ENCODE measurements at places on chromosomes 2 and 18. TPM values are rescaled to one million over a fixed set of nuclear protein-coding genes. Genes with fewer than 3 reads are reported as not detected.

- H3K27ac ChIP-seq: no peak overlapping the region
- no peaks in the 10 kb centered on the region for H3K4me1 ChIP-seq
- H3K4me3 ChIP-seq: no peak overlapping the region
- DNase-seq: no peak
These were observed 24.6 kb downstream of the SOWAHC start for GRCh38 chr2:109638795-109639194.

- H3K4me1 ChIP-seq: peaks cover 12% of the 10 kb centered on the region
- no peak for DNase-seq
- H3K27me3 ChIP-seq: no peaks in the 10 kb centered on the region
These were observed 111.5 kb downstream of the GALNT3 start for GRCh38 chr2:165682546-165682945.

GRCh38 chr2:170815311-170815710 lies 1.4 kb upstream of the GAD1 start:
- no peaks in the 10 kb centered on the region for H3K36me3 ChIP-seq
- peaks cover 47% of the 10 kb centered on the region for H3K4me1 ChIP-seq
- peak overlapping the region; percentile 63 for H3K4me3 ChIP-seq

- H3K4me1 ChIP-seq: no peaks in the 10 kb centered on the region
- H3K27ac ChIP-seq: no peak overlapping the region
- DNase-seq: no peak
- no peak overlapping the region for H3K4me3 ChIP-seq
- H3K27me3 ChIP-seq: no peaks in the 10 kb centered on the region
These were observed 47.6 kb upstream of the ZFP36L2 start for GRCh38 chr2:43274055-43274454.

GRCh38 chr2:238425505-238425978 lies 1.2 kb upstream of the ASB1 start:
- no peak for DNase-seq
- H3K36me3 ChIP-seq: 0 out of 2 replicates have a peak, but pooled peaks cover 6% of the 10 kb centered on the region
- H3K4me1 ChIP-seq: peaks cover 21% of the 10 kb centered on the region
- H3K27me3 ChIP-seq: no peaks in the 10 kb centered on the region

- no peaks in the 10 kb centered on the region for H3K4me1 ChIP-seq
- no peak overlapping the region for H3K27ac ChIP-seq
- H3K4me3 ChIP-seq: no peak overlapping the region
- H3K36me3 ChIP-seq: no peaks in the 10 kb centered on the region
- no peak for DNase-seq
- H3K27me3 ChIP-seq: no peaks in the 10 kb centered on the region
These were observed 195.8 kb downstream of the CYP26B1 start for GRCh38 chr2:71951718-71952404.

DNA sequence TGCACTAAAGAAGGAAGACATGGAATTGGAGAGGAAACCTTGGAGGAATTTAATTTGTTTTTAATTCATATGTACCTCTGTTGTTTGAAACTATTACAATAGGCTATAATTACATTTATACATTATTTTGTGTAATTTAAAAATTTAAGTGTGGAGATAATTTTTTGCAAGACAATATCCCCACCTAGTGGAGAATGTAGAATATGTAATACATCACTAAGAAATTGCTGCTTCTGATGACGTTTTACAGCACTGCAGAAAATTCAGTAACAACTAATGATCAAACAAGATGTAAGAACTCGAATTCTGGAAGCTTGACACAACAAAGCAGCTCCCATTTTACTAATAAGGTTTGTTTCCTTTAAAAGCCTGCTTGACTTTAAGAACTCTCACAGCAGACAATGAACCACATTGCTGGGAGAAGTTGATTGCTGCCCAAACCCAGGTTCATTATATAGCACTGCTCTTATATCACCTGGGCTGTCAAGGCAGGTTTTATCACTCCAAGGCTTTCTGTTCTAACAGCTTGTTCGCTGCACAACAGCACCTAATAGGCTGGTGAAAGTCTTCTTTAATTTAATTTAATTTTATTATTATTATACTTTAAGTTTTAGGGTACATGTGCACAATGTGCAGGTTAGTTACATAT lies 53.4 kb downstream of the THADA start:
- H3K36me3 ChIP-seq: peaks cover under 1% of the 10 kb centered on the region
- DNase-seq: peak; percentile 42
- H3K27ac ChIP-seq: no peak overlapping the region
- no peak overlapping the region for H3K4me3 ChIP-seq

DNA sequence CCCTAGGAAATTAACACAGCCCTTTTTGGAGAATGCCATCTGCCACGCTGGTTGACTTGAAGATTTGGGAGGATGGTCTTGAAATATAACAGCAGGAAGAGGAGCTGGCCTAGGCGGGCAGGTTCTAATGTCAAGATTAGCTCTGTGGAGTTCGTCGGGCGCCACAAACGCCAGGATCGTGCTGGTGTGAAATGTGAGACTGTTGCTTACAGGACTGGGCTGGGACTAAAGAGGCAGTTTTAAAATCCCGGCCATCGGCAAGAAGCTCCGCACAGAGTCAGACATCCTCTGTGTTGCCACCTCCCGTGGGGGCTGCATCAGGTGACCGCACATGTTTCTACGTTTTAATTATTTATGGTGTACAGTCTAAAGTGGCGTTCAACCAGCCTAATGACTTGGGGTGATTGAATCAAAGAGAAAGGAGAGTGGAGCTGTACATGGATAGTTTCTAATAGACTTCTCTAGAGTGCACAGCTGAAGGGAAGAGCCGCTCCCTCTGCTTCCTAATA lies 99.4 kb upstream of the BCL11A start:
- no peak overlapping the region for H3K4me3 ChIP-seq
- H3K27ac ChIP-seq: no peak overlapping the region
- no peak for DNase-seq
- no peaks in the 10 kb centered on the region for H3K27me3 ChIP-seq
- peaks cover 8% of the 10 kb centered on the region for H3K4me1 ChIP-seq

- no peak overlapping the region for H3K27ac ChIP-seq
- no peak for DNase-seq
- H3K4me1 ChIP-seq: peaks cover 1% of the 10 kb centered on the region
- H3K36me3 ChIP-seq: no peaks in the 10 kb centered on the region
- H3K4me3 ChIP-seq: no peak overlapping the region
- H3K27me3 ChIP-seq: no peaks in the 10 kb centered on the region
These were observed 330.0 kb upstream of the PKDCC start for GRCh38 chr2:41717839-41718238.

- H3K36me3 ChIP-seq: no peaks in the 10 kb centered on the region
- peak overlapping the region; percentile 3 for H3K4me3 ChIP-seq
- DNase-seq: peak; percentile 50
- H3K27ac ChIP-seq: peak overlapping the region; percentile 64
- peaks cover 36% of the 10 kb centered on the region for H3K4me1 ChIP-seq
These were observed 104.0 kb downstream of the HIBCH start for GRCh38 chr2:190215620-190216019.

DNA sequence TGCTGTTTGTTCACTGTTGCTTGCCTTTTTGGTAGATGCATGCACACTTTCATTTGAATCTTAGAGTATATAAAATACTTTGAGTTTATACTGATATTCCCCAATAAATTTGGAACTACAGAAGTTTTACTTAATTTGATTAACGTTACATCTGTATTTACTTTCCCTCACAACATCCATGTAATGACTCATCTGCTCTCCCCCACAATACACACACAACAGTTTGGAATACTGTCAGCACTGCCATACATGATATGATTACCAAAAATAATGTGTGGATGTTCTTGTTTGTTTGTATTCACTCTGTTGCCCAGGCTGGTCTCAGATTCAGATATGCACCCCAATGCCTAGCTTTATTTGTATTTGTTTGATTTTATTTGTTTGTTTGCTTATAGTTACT lies 144.2 kb downstream of the WDR7 start:
- no peak for DNase-seq
- H3K27ac ChIP-seq: no peak overlapping the region
- no peaks in the 10 kb centered on the region for H3K27me3 ChIP-seq
- H3K36me3 ChIP-seq: no peaks in the 10 kb centered on the region

The ZAP70 gene
- total RNA-seq: 0.12 TPM

The LYPD6 gene
- 10.9 TPM for total RNA-seq

The VWC2L gene
- not detected for total RNA-seq

The DYTN gene
- total RNA-seq: not detected

The TPO gene
- not detected for total RNA-seq

The INPP4A gene
- 36.9 TPM for total RNA-seq

The CDH20 gene
- total RNA-seq: 1.0 TPM

The PLCL1 gene
- 0.12 TPM for total RNA-seq

The ABCG8 gene
- total RNA-seq: 0.31 TPM

Measured in GM23338 (cell line).